Hepatic stellate cell (primary cell): ENCODE measurements at places on chromosomes 3 and 15.

GRCh38 chr15:31433091-31433490, 106.5 kb downstream of the KLF13 start:
- DNase-seq, result no peak

DNA sequence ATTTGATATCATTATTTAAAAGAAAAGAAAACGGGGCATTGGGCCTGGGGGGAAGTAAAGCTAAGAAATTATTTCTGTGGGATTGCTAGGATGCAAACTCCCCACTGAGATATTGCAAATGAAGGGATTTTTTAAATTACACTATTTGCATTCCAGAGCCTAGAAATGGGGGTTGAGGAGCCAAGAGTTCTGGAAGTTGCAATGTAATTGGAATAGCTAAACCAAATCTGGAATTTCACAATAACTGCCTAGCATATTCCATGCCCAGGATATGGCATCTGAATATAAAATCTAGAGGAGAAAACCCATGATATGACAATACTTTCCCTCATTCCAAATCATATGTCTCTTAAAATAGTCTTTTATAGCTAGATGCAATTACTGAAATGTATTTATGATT, 93.0 kb downstream of the CADM2 start:
- no peak for DNase-seq

DNA sequence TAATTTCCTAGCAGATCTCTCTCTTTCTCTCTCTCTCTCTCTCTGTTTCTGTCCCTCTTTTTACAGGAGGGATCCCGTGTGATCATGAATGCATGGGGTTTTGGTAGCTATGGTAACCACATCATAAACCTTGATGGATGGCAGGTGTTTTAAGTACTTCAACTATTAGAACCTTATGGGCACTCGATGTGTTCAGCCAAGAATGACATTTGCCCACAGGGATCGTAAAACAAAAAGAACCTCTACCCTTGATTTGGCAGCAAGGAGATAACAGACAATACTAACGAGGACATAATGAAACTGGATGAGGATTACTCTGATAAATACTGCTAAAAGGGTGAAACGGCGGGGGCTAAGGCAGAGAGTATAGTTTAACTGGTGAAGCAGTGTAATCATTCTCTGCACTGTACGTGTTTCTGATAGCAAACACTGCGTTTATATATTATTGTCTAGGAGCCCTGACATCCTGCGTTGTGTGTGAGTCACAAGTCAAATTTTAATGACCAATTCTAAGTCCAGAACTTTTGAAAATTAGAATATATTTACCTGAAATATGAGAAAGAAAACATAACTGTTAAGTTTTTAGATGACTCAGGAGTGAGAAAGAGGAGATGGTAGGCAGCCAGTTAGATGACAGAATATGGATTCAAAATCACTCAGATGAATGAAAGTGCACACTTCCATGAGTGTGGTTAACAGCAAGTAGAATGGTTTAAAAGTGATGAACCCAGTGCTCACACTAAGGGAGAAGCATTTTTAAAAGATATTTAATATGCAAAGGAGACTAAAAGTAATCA, 80.3 kb downstream of the OTOL1 start:
- no peak for DNase-seq

GRCh38 chr15:69979783-69980182, 117.9 kb downstream of the TLE3 start:
- no peak for DNase-seq

- no peak for DNase-seq
These were observed 86.6 kb downstream of the GPR156 start for GRCh38 chr3:120198305-120198878.

DNA sequence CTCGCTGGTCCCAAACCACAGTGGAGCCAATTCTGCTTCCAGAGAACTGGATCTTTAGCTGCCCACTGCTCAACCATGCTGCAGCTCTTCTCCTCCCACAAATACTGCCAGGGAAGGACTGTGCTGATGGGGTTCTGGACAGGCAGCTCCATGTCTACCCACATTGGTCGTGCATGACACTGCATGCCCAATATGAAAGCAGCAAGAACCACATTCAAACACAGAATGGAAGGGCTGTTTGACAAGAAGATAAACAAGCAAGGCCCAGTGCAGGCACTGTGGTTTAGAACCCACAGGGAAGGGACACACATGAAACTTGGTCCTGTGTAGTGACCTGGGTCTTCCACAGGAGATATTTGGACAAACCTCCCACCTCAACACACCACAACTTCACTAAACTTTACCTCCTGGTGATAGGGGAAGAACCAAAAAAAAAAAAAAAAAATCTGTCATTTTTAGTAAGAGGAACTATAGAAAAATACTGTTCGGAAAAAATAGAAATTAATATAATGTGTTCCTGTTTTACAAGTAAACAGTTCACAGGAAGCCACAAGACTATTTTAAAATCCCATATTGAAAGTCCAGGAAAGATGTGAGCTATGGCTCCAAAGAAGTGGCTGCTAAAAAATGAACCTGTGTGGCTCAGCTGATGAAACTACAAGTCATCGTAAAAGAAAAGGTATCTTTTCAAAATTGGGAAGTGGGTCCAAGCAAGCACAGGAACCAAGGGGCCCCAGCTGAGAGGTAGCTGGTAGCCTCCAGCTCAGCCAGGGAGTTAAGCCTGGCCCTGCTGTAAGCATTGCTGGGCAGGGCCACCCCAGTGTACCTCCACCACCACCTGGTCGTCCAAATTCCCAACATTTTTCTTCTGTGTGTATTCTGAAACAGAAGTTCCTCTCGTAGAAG, 77.7 kb upstream of the ACAN start:
- no peak for DNase-seq

DNA sequence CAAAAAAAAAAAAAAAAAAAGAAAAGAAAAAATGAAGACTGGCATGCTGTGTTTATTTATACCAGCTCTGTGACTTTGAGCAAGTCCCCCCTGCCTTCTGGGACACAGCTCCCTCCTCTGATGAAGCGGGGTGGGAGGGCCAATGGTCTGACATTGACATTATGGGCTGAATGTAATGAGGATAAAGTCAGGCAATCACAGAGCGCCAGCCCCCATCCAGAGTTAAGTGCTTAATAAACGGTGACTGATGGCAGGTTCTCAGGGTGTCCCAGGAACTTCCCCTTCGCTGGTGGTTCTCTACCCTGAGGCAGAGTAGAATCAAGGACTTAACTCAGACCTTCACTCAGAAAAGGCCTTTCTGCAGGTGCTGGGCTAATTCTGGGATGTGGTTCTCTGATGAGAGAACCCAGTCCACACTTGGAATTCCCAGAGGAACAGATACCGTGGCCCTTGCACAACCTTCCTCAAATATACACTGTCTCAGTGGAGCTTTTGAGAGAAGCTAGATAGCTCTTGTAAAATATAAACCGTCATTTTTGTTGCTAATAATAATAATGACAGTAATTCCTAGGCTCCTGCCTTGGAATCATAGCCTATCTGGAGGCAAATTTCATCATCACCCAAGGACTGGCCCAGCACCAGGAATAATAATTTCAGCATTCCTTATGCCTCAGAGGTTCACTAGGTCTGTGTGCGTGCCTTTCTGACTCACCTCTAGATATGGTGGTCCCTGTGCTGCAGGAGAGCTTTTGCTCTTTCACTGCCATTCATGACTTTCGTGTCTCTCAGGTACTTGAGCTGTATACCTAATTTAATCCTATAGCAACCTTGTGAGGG, 115.8 kb downstream of the RPLP1 start:
- peak; percentile 71 for DNase-seq

DNA sequence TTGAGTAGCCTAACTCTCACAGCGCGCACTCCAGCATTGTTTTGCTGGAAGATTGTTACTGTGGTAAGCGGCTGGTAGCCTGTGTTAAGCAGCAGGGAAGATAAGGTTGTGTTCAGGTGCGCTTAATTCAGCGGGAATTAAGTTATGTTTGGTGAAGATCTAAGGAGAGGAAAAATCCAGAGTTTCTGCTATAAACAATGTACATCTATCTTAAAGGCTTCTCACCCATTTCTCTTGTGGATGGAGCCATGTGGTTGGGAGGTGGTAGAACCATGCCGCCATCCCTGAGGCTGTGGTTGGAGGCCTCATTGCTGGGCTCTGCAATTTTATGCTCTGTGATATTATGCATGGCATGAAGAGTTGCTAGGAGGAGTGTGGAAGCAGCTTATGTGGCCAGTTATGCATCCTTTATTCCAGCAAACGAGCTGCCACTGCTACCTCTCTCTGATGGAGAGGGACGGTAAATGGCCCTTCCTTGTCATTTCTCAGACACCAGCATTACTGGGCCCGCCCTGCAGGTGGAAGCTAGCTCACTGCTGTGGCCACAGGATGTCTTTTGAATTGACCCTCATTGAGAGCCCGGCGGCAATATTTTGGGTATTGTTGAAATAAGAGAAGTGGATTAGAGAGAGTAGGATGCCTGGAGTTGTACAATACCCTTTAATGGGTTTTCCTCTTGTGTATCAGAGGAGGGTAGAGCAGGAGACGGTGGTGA, 1.3 kb downstream of the MINAR1 start:
- DNase-seq, result no peak

DNA sequence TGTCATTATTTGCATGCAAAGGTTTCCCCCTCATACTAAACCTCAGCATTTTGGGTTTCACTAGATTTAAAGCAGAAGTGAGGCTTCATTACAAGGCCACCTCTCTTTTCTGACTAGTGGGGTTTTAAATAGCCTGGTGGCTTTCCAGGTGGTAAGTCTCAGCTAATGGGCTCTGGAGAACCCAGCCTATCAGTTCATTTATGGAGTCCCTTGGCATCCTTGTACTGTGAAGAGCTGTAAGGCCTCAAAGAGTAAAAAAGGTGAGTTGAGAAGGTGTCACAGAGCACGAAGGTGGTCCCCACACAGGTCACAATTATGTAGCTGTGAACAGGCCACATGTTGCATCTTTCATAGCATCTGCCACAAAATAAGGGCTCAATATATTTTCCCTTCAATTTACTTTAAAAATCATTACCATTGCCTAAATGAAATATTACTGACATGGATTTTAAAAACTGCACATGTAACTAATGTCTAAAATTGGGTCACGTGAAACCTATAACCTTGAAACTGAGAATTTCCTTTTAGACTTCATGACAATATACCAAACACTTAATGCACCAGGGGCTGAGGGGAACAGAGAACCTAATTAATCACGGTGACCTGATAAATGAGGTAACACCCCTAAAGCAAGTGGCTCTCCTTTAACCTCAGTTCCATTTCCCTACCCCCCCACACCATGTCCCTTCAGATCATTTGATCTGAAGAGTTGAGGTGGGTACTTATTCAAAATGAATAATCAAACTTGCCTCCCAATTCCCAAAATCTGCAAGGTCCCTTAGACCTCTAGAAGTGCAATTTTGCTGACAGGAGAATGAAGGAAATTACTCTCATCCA, 1.3 kb downstream of the NGLY1 start:
- no peak for DNase-seq

- no peak for DNase-seq
These were observed 31.2 kb downstream of the IQGAP1 start for GRCh38 chr15:90419206-90419605.

DNA sequence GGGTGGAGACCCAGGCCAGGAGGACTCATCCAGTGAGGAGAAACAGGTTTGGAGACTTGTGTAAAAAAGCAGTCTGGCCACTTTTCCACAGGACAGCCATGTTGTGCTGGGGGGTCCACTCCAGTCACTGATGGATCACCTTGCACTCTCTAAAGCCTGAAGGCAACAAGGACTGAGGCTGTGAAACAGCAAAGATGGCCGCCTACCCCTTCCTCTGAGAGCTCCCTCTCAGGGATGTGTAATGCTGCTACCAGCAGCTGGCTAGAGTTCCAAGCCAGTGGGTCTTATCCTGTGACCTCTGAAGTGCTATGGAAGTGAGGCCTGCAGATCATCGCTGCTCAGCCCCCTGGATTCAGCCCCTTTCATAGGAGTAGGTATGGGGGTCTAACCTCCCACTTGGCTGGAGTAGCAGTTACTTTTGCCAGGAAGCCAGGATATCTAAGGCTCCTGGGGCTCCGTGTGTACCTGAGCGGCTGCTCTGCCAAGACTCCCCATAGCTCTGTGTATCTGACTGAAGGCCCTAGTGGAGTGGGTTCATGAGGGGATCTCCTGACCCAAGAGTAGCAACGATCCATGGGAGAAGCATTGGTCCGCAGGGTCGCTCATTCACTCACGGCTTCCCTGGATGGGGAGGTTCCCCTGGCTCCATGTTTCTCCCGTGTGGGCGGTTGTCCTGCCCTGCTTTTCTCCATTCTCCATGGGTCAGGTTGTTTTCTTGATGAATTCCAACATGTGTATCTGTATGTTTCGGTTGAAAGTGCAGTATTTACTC, 69.9 kb upstream of the TNFSF10 start:
- no peak for DNase-seq

- no peak for DNase-seq
These were observed 287.4 kb upstream of the CTNNB1 start for GRCh38 chr3:40911928-40912327.

DNA sequence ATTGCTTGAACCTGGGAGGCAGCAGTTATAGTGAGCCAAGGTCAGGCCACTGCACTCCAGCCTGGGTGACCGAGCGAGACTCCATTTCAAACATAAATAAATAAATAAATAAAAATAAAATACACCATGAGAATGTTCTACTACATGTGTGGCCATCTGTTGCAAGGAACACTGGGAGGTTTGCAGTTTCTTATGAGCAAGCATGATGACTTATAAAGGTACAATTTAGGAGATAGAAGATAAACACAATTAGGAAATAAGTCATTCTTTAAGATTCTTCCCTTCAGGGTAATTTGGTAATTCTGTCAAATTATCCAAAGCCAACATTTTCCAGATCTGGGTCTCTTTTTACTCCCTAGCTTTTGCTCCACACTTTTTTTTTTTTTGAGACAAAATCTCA, 13.4 kb downstream of the HTR3C start:
- no peak for DNase-seq

DNA sequence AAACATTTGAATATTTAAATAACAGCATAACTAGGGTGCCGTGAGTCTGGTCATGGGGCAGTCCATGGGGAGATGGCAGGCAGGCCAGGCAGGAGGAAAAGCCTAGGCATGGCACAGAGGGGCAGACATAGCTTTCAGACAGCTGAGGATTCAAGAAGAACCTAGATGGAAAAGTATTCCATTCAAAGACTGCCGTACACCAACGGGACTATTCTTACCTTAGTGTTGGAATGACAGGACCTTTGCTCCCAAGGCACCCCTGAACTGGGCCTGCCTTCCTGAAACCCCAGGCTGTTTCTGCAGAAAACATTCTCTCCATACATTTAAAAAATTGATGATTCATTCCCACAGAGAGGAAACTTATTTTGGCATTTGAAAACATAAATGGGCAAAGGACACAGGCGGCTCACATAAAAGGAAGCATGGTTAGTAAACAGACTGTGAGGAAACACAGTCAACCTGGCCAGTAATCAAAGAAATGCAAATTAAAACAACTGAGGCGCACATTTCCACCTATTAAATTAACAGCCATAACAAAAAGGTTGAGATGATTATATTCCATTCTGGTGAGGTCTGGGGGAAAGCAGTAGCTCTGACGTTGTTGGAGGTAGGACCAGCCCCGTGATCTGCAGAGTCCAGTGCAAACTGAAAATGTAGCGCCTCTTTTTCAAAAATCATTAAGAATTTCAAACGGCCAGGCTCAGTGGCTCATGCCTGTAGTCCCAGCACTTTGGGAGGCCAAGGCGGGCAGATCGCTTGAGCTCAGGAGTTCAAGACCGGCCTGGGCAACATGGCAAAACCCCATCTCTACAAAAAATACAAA, 71.3 kb upstream of the SMAD3 start:
- DNase-seq, result no peak

- no peak for DNase-seq
These were observed 185.4 kb downstream of the SUCNR1 start for GRCh38 chr3:152058856-152059255.
